ENCODE measurements at places on chromosomes 7 and 10. TPM values are rescaled to one million over a fixed set of nuclear protein-coding genes. Genes with fewer than 3 reads are reported as not detected.

- H3K36me3 ChIP-seq = no peaks in the 10 kb centered on the region
- H3K4me1 ChIP-seq = peaks cover 8% of the 10 kb centered on the region
- no peak overlapping the region for H3K27ac ChIP-seq
- DNase-seq = no peak
- H3K4me3 ChIP-seq = no peak overlapping the region
Observed at GRCh38 chr10:87656431-87657072, 3.1 kb upstream of the PAPSS2 start.

CNNM1 gene
- total RNA-seq = 0.21 TPM

ANKRD61 gene
- 0.25 TPM for total RNA-seq

GRID1 gene
- total RNA-seq = not detected
